ENCODE measurements at places on chromosomes 13 and 19.

- DNase-seq, result no peak
Measured at GRCh38 chr19:13098277-13099072, 4.2 kb downstream of the LYL1 start.

DNA sequence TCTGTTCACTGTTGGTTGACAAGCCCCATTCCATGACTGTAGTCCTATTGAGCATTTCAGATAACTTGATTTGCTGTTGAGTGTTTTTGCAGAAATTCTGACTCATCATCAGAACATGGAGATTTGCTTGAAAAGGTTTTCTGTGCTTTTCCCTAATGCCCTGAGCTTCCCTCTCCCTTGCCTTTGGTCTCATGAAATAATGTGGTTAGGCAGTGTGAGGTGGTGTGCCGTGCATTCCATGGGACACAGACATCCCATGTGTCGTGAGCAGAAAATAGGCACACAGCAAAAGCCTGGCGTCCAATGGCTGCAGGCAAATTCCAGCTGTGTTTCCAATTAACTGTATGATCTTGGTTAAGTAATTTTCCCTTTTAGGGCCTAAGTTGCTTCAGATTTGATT is 197.4 kb downstream of the DLEU7 start:
- DNase-seq, result no peak

DNA sequence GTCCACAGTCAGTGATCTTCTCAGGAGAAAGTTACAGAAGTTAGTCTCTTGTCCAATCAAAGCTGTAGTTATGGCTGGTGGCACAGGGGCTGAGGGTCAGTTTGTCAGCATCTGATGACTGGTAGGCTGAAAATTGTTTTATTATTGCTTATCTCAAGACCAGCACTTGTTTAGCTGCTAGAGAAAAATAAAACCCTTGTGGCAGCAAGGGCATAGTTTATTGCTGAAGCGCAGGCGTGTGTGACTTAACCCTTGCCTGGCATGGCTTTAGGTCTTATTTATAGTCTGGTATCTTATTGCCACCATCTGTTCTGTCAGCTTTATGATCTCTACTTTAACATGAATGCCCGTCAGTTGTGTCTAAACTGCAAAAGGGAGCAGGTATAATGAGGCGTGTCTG is 154.7 kb downstream of the USP12 start:
- DNase-seq, result no peak

- no peak for DNase-seq
Measured at GRCh38 chr13:42420304-42420703, 148.4 kb downstream of the AKAP11 start.

- DNase-seq, result no peak
Measured at GRCh38 chr19:11942843-11943108, 17.9 kb downstream of the ZNF700 start.

- no peak for DNase-seq
Measured at GRCh38 chr13:74070513-74070912, 63.7 kb downstream of the KLF12 start.
